Activated CD8-positive, alpha-beta memory T cell treated with anti-CD3 and anti-CD28 coated beads, Interleukin-2, amount 10 ng/mL, durations not matched to agents 7 days and 5 days (primary cell): ENCODE measurements at places on chromosomes 11 and 22.

DNA sequence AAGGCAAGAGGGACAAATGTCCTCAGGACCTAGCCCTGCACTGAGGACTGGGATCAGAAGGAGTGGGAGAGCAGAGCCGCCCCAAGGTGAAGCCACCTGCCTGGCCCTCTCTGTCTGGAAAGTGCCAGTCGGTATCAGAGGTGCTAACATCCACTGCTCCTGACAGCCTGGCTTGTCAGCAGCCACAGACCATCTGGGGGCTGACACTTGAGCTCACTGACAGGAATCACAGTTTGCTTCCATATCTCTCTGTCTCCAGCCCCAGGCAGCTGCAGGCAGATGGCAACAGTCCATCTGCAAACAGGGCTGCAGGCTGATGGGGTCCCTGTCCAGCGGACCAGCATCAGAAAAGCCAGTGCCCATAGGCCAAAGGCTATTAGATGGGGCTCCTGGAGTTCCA, 5.5 kb downstream of the OPCML start:
- DNase-seq = no peak

GRCh38 chr11:113873236-113873626, 2.1 kb downstream of the USP28 start:
- no peak for DNase-seq

DNA sequence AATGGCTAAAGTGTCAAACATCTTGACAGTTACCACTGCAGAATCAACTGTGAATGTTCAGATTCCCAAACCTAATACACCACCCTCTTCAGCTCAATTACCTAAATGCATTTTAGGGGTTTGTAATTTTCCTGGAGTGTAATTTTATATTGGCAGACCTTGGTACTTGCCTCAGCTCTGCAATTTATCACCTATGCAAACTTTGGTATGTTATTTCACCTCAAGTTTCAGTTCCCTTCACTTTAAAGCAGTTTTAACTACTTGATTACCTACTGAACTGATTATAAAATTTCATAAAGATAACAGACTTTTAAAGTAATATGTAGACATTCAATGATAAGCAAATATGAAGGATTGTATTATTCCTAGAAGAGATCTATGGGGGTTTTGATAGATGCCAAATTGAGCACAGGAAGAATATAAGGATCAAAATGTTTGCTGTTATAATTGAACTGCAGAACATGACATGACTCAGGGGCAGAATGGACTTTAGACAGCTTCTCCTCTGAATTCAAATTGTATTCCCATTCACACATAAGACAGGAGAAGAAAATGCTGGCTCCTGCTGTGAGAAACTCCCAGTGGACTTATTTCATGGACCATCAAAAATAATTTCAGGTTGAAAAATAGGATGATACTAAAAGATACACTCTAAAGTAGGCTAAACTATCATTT, 491.5 kb upstream of the LUZP2 start:
- DNase-seq = no peak

DNA sequence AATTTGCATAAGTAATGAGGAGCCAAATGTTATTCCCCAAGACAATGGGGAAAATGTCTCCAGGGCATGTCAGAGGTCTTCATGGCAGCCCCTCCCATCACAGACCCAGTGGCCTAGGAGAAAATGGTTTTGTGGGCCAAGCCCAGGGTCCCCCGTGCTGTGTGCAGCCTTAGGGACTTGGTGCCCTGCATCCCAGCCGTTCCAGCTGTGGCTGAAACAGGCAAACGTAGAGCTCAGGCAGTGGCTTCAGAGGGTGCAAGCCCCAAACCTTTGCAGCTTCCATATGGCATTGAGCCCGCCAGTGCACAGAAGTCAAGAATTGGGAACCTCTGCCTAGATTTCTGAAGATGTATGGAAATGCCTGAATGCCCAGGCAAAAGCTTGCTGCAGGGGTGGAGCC, 79.9 kb downstream of the FAM181B start:
- DNase-seq = no peak

GRCh38 chr11:76653674-76654284, 16.8 kb downstream of the LRRC32 start:
- no peak for DNase-seq

GRCh38 chr11:44145011-44145775, 49.7 kb downstream of the EXT2 start:
- no peak for DNase-seq

DNA sequence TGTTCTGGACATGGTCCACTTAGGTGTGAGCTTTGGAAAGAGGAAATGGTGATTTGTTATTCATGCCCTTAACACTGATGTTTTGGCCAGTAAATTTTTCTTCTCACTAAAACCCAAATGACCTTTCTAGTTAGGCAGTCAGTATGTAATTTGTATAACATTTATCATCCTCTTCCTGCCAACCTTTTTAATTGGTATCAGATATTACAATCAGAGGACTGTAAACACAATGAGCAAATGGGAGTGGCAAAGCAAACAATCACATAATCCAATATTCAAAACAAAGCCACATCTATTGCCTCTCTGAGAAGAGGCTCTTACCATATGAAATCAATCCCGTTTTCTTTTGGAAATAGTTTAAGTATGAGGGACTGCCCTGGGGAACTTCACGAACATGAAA, 49.1 kb downstream of the BBOX1 start:
- no peak for DNase-seq

GRCh38 chr11:118883368-118884071, at the start of gene CXCR5:
Gene CXCR5 (plus strand): TSS chr11:118883892. CDS start chr11:118883942, 50 bp downstream.
- no peak for DNase-seq

DNA sequence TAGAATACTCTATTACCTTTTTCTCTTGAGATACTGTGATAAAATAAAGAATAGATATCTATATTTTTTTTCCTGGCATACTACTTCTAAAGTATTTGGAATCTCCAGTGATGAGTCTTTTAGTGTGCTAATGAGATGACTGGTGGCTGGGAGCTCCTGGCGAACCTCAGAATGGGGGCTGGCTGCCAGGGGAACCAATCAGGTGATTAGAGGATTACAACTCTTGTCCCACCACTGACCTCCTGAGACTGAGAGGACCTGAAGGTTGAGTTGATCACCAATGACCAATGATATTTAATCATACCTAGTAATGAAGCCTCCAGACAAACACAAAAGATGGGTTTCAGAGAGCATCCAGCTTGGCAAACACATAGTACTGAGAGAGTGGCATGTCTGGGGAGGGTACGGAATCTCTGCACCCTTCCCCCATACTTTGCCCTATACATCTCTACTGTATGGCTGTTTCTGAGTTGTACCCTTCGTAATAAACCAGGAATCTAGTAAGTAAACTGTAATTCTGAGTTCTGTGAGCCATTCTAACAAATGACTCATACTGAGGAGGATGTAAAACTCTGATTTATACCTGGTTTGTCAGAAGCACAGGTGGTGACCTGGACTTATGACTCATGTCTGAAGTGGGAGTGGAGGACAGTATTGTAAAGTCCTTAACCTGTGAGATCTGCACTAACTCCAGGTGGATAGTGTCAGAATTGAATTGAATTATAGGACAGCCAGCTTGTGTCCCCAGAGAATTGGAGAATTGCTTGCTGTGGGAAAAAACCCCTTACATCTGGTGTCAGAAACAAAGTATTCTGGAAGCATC, 325.3 kb upstream of the LRRC4C start:
- no peak for DNase-seq

DNA sequence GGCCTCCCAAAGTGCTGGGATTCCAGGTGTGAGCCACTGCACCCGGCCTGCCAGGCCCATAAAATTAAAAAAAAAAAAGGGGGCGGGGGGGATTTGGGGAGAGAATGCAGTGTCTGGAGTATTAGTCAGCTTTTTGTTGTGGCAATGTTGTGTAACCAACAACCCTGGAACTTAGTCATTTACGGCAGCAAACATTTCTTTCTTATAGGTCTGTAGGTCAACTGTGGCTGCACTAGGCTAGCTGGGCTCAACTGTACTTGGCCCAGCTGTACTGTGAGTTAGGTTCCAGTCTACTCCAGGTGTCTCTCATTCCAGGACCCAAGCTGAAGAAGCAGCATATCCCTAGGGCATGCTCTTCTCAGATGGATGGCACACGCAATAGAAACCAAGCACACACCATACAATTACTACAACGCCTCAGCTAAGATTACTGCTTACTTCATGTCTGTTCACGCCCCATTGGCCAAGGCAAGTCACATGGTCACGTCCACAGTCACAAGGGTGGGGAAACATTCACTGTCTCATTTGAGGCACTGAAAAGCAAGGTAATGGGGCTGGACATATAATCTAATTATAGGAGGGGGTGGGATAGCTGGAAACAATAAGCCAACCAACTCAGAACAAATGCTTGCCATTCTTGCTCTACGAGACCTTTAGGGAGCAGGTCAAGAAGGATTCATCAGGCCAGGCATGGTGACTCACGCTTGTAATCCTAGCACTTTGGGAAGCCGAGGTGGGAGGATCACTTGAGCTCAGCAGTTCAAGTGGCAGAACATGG, 10.4 kb upstream of the SPINDOC start:
- no peak for DNase-seq

DNA sequence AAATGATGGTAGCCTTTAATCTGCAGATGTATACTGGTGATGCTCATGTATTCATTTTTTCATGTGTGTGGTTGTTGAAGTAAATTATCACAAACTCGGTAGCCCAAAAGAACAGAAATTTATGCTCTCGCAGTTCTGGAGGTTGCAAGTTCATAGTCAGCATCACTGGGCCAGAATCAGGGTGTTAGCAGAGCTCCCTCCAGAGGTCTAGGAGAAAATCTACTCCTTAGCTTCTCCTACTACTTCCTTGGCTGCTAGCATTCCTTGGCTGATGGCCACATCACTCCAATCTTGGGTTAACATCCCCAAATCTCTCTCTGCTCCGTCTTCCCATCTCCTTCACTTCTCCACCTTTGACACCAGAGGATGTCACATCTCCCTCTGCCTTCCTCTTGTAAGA, 45.3 kb upstream of the GALNT18 start:
- no peak for DNase-seq

- peak; percentile 55 for DNase-seq
Measured at GRCh38 chr11:35247428-35247827, 108.5 kb downstream of the CD44 start.

DNA sequence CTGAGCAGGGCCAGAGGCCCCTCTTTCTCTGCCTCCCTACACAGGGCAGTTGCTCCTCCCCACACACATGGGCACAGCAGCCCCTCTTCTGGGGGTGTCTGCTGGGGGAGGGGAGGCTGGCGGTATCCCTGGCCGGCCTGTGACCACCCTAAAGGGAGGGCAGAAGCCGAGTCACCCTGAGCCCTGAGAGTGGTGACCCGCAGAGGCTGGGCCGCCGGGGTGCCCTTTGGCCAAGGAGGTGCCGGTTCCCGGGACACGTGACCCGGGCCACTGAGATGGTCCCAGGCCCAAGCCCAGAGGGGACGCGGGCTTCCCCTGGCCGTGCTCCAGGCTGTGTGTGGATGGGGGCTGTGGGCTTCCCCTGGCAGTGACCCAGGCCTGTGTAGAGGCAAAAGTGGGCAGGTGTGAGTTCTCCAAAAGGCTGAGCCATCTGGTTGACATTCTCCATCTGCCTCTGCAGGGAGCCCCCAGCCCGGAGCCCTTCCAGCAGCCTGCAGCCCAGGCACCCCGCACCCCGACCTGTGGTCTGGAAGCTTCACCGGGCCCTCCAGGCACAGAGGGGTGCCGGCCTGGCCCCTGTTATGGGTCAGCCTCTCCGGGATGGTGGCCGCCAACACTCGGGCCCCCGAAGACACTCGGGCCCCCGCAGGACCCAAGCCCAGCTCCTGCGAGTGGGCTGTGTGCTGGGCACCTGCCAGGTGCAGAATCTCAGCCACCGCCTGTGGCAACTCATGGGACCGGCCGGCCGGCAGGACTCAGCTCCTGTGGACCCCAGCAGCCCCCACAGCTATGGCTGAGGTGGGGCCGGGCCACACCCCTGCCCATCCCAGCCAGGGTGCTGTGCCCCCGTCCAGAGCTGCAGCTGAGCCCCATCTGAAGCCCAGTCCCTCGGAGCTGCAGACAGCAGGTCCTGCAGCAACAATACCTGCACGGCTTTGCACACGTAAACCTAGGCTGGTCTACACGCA, 1.0 kb downstream of the ADM2 start:
- no peak for DNase-seq

DNA sequence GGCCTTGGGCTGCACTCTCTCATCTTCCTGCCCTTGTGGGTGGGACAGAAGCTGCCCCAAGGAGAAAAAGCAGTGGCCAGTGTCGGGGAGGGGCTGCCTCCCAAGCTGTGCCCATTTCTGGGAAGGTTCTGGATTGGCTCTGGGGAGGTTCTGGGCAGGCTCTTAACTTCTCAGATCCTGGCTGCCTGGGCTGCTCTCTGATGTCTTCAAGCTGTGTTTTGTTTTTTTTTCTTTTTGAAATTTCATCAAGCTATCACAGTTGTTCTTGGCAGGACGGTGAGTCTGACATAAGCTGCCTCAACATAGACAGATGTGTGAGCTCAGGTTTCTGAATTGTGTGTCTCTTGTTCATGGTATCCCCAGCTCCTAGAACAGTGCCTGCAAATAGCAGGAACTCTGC, 1032.0 kb downstream of the BRD1 start:
- no peak for DNase-seq

DNA sequence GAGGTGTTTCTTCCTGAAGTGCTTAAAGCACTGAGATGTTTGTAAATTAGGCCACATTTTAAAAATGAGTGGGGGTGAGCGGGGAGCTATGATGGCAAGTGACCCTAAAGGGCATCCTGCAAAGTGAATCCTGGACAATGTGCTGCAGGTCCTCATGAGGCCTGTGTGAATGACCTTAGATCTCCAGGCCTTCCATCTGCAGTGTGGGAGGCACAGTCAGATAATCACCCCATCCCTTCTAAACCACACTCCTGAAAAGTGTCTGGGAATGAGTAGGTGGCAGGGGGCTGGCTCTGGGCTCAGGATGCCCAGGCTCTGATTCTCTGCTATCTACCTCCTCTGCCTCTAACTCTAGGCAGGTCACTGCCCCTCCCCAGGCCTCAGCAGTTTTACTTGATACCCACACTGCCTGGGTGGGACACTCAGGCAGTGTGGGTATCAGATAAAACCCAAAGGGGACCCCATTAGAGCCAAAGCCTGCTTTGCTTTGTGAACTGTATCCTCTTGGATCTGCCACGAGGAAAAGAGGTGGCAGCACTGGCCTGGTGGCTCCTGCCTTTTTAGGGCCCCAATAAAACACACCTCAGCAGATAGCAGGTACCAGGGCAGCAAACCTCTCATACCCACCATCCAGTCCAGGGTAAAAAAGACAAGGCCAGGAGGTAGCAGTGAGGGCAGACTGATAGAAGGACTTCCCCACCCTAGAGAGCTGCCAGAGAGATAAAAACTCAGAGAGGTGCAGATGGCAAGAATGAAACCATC, 10.5 kb downstream of the STARD10 start:
- no peak for DNase-seq
